ENCODE measurements at places on chromosomes 16 and 17. TPM values are rescaled to one million over a fixed set of nuclear protein-coding genes. Genes with fewer than 3 reads are reported as not detected.
A peak's percentile ranks its signal among the peaks of the same experiment; 100 is the strongest.

DNA sequence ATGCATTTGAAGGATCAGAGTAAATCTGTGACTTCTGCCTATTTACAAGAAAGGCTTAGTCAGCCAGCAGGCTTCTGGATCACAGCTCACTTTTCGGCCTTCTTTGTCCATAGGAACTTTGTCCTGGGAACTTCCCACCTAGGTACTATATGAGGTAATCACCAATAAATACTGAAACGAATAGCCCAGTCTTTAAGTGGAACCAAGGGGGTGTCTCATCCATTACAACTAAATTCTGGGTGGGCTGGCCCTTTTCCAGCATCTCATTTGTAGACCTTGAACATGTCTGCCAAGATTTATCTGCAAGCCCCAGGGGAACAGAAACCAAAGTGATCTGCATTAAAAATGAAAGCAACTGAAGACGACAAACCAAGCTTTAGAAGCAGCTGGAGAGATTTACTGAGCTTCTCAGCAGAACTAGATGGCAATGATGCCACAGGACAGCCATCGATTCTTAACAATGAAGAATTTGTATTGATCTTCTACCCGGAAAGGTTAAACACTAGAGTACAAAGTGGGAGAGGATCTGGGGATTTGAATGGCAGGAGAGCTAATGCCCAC is 55.5 kb downstream of the SNX11 start:
- H3K27ac ChIP-seq = peak overlapping the region; percentile 1
- DNase-seq = peak; percentile 64
- H3K4me3 ChIP-seq = peak overlapping the region; percentile 33
- H3K36me3 ChIP-seq = no peaks in the 10 kb centered on the region
- peaks cover 8% of the 10 kb centered on the region for H3K4me1 ChIP-seq
- H3K27me3 ChIP-seq = no peaks in the 10 kb centered on the region

GRCh38 chr17:76054112-76054476 is 18.2 kb downstream of the SRP68 start:
- H3K36me3 ChIP-seq = peaks cover 36% of the 10 kb centered on the region
- no peak overlapping the region for H3K4me3 ChIP-seq
- DNase-seq = no peak
- H3K4me1 ChIP-seq = peaks cover 4% of the 10 kb centered on the region

- peak; percentile 85 for DNase-seq
- peaks cover 5% of the 10 kb centered on the region for H3K36me3 ChIP-seq
- no peaks in the 10 kb centered on the region for H3K4me1 ChIP-seq
- H3K27me3 ChIP-seq = no peaks in the 10 kb centered on the region
- peak overlapping the region; percentile 88 for H3K4me3 ChIP-seq
These were observed 515 bp downstream of the SUMO2 start for GRCh38 chr17:75182319-75182568.

- no peak overlapping the region for H3K27ac ChIP-seq
- peaks cover 16% of the 10 kb centered on the region for H3K4me1 ChIP-seq
- H3K27me3 ChIP-seq = no peaks in the 10 kb centered on the region
These were observed 3.2 kb downstream of the TMEM208 start for GRCh38 chr16:67229906-67230808.

GRCh38 chr17:76502341-76503211 is 1.4 kb upstream of the RHBDF2 start:
- peaks cover 35% of the 10 kb centered on the region for H3K4me1 ChIP-seq
- H3K36me3 ChIP-seq = no peaks in the 10 kb centered on the region
- no peak overlapping the region for H3K4me3 ChIP-seq
- no peak overlapping the region for H3K27ac ChIP-seq

DNA sequence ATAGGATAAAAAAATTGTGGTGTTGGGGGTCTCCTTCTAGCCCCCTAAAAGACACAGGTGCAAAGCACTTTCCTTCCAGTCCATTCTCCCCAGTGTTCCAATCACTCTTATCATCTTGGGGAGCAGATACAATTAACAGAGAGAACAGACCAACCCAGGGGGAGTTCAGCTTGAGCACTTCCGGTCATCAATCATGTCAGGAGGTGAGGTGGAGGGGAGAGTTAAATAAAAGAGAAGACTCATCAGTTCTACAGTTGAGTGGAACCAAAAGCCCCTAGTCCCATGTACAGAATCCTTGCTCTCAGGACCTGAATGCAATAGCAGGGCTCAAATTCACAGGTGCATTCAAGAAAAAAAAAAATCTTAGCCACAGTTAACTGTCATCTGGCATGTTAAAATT is 122.3 kb downstream of the DYNLRB2 start:
- H3K4me3 ChIP-seq = no peak overlapping the region
- H3K36me3 ChIP-seq = no peaks in the 10 kb centered on the region
- H3K27me3 ChIP-seq = no peaks in the 10 kb centered on the region
- no peaks in the 10 kb centered on the region for H3K4me1 ChIP-seq

DNA sequence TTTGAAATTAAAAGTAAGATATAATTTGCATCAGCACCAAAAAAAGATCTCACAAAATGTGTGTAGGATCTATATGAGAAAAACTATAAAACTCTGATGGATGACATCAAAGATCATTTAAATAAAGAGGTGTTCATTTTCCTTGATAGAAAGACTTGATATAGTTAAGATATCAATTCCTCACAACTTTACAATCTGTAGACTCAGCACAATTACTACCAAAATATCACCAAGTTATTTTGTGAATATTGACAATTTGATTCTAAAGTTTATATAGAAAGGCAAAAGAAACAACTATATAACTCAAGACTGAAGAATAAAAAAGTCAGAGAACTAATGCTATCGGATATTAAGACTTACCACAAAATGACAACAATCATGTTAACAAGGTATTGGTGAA is 638.9 kb downstream of the HS3ST4 start:
- no peak for DNase-seq
- H3K4me1 ChIP-seq = no peaks in the 10 kb centered on the region
- no peak overlapping the region for H3K27ac ChIP-seq
- H3K36me3 ChIP-seq = no peaks in the 10 kb centered on the region
- no peak overlapping the region for H3K4me3 ChIP-seq

GRCh38 chr17:77319211-77320043 is 178.7 kb downstream of the SEC14L1 start:
- peak; percentile 72 for DNase-seq
- peaks cover 34% of the 10 kb centered on the region for H3K4me1 ChIP-seq
- no peaks in the 10 kb centered on the region for H3K27me3 ChIP-seq
- H3K4me3 ChIP-seq = peak overlapping the region; percentile 18

- no peaks in the 10 kb centered on the region for H3K36me3 ChIP-seq
- H3K27me3 ChIP-seq = no peaks in the 10 kb centered on the region
- no peak for DNase-seq
These were observed 43.1 kb downstream of the MAP2K6 start for GRCh38 chr17:69457603-69458002.

- no peaks in the 10 kb centered on the region for H3K36me3 ChIP-seq
- no peak overlapping the region for H3K27ac ChIP-seq
- H3K4me3 ChIP-seq = no peak overlapping the region
- DNase-seq = no peak
- no peaks in the 10 kb centered on the region for H3K4me1 ChIP-seq
These were observed 12.7 kb downstream of the STAT5A start for GRCh38 chr17:42301022-42301421.

DNA sequence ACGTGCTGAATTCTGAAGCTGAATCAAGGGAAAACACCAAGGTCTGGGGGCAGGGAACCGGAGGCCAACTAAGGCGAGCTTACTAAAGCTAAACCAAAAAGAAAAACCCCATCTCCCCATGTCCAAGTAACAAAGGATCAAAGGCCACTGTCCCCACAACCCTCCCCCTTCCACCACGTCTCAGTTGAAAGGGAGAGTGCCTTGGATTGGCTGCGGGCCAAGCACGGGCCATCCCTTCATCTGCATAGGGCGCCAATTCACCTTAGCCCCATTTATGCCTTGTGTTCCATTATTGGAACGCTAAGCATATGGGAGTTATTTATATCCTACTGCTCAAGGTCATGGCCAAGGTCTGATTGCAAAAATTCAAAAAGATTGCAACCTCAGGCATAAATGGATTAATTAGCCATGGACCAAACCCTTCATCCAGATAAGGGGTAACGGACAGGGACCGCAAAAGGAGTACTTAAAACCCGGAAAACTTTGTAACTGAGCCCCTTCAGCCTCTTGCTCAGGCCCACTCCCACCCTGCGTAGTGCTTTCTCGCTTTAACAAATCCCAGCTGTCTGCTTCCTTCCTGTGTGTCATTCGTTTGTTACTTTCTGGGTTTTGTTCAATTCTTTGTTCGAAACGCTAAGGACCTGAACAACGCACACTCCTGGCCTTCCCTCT is 740 bp upstream of the ATP6V0D1 start:
- no peak for DNase-seq
- H3K4me1 ChIP-seq = no peaks in the 10 kb centered on the region
- H3K36me3 ChIP-seq = peaks cover 6% of the 10 kb centered on the region
- H3K27ac ChIP-seq = peak overlapping the region; percentile 78

DNA sequence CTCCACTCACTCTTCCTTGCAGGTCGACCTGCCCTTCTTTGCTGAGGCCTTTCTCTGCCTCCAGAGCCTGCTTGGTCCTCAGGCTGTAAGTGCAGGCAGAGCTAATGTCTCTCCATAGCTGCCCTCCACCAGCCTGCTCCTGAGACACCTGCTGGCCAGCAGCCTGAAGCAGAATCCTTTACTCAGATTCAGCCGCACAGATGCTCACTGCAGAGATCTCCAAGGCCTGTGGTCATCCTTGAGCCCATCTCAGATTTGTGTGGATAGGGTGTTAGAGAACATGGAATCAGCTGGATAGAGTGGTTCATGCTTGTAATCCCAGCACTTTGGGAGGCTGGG is 11.5 kb downstream of the DEXI start:
- no peaks in the 10 kb centered on the region for H3K4me1 ChIP-seq
- no peak overlapping the region for H3K27ac ChIP-seq
- H3K36me3 ChIP-seq = peaks cover 2% of the 10 kb centered on the region
- DNase-seq = no peak
- H3K27me3 ChIP-seq = no peaks in the 10 kb centered on the region
- H3K4me3 ChIP-seq = no peak overlapping the region

DNA sequence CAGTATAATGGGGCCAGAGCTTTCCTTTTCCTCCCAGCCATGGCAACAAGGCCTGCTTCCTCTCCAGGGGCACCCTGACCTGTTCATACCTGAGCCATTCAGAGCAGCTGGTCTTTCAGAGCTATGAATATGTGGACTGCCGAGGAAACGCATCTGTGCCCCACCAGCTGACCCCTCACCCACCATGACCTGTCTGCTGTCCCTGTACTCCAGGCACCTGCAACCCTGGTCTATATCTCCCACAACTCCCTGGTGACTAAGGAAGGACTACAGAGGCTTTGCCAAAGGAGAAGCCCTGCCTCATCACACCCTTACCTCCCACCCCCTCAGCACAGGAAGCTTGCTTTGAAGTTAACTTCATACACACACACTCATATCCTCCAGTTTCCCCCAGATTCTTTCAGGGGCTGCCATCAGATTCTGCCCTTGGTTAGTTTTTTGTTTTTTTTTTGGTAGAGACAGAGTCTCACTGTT is 6.0 kb downstream of the TMEM106A start:
- H3K4me3 ChIP-seq = no peak overlapping the region
- peaks cover 2% of the 10 kb centered on the region for H3K36me3 ChIP-seq
- DNase-seq = no peak

DNA sequence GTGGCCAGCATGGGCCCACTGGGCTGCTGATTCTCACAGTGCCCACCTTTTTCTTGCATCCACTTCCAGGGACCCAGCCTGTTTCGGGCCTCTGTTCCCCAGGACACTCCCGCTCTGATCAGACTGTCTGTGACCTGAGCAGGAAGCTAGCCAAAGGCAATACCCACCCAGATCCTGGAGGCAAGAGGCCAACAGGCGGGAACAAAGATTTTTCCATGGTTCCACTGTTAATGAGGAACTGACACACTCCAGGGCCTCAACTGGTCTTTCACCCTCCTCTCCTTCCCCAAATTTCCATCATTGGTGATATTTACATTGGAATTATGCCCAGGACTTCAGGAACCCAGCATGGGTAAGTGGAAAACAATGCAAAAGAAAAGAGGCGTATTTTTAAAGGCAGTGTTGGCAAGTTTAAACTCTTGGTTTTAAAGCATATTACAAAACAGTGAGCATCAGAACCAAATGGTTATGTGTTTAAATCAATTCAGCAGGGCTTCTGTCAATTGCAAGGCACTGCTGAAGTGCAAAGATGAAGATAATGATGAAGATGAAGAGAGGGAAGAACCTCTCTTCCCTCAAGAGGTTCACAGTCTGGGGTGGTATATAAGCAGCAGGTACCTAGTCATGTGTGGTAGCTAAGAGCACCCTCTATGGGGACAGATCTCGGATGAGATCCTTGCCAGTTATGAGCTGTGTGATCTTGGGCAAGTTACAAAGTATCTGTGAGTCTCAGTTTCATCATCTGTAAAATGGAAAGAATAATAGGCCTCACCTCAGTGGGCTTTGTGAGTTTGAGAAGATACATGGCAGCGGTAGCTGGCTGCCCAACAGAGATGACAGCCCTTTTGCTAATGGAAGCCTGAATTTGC is 14.4 kb upstream of the ATP2A3 start:
- H3K27ac ChIP-seq = peak overlapping the region; percentile 15
- peak; percentile 26 for DNase-seq
- H3K4me1 ChIP-seq = no peaks in the 10 kb centered on the region
- no peak overlapping the region for H3K4me3 ChIP-seq
- H3K36me3 ChIP-seq = no peaks in the 10 kb centered on the region

- peaks cover 2% of the 10 kb centered on the region for H3K4me1 ChIP-seq
- no peak overlapping the region for H3K27ac ChIP-seq
- no peak overlapping the region for H3K4me3 ChIP-seq
- H3K27me3 ChIP-seq = no peaks in the 10 kb centered on the region
These were observed 34.4 kb downstream of the SLC7A5 start for GRCh38 chr16:87834668-87835473.

GRCh38 chr16:70725024-70725911 is 39.4 kb upstream of the MTSS2 start:
- no peak overlapping the region for H3K4me3 ChIP-seq
- no peaks in the 10 kb centered on the region for H3K27me3 ChIP-seq
- peak overlapping the region; percentile 81 for H3K27ac ChIP-seq
- no peaks in the 10 kb centered on the region for H3K36me3 ChIP-seq
- peaks cover 24% of the 10 kb centered on the region for H3K4me1 ChIP-seq
- DNase-seq = peak; percentile 76

Gene WNK4
- total RNA-seq = 14.9 TPM

Gene GRAP
- total RNA-seq = 8.4 TPM

Gene TBC1D3K
- total RNA-seq = not detected

Gene EVPLL
- 1.2 TPM for total RNA-seq

Gene GSE1
- 92.8 TPM for total RNA-seq

Gene FGF11
- 1.4 TPM for total RNA-seq

Gene CD300LF
- 3.1 TPM for total RNA-seq

Gene TBC1D16
- 68.0 TPM for total RNA-seq

Gene LGALS9
- 50.8 TPM for total RNA-seq

Data from kidney (tissue), 22 donors.